ENCODE measurements at places on chromosomes 2 and 18.

GRCh38 chr2:64404743-64405142 lies 49.2 kb upstream of the LGALSL start:
- no peak for DNase-seq

DNA sequence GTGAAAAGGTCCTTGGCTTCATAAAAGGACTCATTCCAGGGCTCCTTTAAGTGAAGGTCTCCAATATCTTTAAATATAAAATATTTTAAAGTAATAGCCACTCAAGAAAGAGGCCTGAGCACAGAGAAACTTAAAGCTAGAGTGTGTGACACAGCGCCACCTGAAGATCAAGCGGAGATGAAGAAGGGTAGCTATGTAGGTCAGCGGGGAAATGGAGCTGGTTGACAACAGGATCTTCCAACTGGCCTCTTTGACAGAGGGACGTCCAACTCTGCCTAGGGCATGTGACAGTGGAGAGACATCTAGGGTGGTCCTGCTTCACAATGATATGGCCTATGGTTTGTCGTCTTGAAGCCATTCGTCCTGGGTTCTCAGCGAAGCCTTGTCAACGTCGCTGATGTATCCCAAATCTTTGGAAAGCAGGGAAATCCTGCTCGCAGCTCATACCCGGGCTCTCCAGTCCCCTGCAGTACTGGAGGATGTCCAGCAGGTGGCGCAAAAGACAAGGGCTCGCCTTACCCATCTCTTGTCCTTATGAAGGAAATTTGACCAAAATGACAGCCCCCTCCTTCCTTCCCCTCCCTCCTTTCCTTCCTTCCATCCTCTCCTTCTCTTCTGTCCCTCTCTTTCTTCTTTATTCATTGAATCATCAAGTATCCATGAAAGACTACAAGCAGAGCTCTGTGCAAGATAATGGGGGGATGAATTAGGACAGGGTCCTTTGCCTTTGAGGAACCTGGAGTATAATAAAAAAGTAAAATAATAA lies 59.6 kb downstream of the LONRF2 start:
- no peak for DNase-seq

DNA sequence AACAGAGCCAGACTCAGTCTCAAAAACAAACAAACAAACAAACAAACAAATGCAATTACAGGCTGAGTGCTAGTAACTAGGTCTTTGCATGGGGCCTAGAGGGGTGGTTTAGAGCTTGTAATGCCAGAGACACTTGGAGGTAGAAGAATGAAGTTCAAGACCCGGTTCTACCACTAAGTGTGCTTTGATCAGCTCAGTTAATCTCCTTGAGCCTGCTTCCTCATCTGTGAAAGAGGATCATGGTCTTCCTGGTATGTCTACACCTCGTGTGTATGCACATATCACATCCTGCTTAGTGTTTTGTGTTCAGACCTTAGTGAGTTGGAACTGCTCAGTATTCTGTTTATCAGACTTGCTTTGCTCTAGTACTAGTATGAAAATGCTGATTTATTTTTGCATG lies 4.8 kb upstream of the ATP6V1C2 start:
- no peak for DNase-seq

DNA sequence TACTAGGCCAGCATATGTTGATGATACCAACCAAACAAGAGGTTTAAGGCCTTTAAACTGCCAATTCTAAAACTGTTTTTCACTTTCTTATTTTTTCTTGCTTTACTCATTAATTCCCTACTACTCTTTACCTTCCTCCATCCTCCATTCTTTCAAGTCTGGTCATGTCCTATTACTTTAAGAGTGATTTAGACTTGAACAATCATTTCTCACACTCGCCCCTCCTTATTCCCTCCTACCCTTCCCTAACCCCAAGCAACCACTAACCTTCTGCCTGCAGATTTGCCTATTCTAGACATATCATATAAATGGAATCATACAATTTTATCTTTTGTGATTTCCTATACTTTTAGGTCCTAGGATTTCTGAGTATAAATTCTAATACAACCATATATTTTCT lies 127.7 kb downstream of the USP34 start:
- no peak for DNase-seq

DNA sequence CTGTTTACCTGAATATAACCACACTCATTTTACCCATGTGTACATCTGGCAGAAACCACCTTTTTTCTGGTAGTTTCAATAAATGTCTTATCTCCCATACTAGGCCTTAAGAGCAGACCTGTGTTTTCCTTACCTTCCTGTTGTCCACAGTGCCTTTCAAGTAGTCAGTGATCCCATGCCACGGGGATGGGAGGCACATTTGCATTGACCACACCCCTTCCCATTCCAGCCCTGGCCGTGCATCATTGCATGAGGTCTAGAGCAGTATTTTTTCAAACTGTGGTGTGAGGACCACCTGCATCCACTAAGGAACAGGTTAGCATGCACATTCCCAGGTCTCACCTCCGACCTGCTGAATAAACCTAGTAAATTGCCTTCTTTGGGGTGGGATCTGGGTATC lies 165.2 kb upstream of the FOSL2 start:
- DNase-seq = no peak

GRCh38 chr18:9113468-9114149 lies 11.1 kb downstream of the NDUFV2 start:
- DNase-seq = no peak

DNA sequence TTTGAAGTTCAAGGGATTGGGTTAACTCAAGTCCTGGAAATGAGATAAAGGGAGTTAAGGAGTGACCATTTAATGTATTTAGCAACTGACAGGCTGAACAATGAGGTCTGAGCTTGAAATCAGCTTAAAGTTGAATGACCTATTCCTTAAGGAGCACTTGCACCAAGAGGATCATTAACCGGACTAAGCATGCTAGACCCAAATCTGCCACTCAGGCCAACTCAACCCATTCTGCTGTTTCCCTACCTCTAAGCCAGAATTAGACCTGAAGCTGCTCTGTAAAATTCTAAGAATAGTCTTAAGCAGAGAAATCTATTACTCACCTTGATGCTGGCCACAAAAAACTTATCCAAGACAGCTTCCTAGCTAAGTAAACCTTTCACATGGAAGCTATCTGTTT lies 59.8 kb downstream of the SPRED2 start:
- no peak for DNase-seq

DNA sequence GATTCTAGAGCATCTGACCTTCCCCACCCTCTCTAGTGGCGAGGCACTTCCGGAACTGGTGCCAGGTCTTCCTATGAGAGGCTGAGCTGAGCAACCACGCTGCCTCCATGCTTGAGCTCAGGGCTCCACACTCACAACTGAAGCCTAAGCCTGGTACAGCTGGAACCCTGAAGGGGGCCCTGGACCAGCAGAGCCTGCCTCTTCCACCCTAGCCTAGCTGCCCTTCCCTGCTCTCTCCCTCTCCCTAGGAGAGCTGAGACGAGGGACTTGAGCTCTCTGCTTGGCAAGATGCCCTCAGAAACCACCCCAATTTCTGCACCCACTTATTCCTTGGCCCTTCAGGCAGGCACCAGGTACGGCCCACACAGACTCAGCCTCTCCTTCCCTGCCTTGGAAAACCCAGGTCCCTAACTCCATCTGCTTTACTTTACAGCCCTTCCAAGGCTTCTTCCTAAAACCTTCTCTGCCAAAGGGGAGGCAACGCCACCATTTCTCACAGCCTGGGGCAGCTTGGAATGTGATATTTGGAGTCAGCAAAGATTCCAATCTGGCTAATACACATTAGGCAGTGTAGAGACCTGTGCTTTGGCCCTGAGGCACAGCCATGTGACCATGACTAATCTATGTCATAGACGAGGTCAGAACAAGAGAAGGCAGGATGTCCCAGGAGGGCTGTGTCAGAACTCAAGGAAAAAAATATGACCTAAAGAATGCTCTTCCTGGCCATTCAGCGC lies 18.8 kb downstream of the COX7A2L start:
- DNase-seq = peak; percentile 70

Data from AG04449 (cell line).